Stimulated activated CD4-positive, alpha-beta T cell treated with anti-CD3 and anti-CD28 coated beads, Interleukin-12 subunit alpha, Interleukin-12 subunit beta, amount 100 ng/mL, for 24 hours (primary cell): ENCODE measurements at places on chromosomes 1 and 21.

DNA sequence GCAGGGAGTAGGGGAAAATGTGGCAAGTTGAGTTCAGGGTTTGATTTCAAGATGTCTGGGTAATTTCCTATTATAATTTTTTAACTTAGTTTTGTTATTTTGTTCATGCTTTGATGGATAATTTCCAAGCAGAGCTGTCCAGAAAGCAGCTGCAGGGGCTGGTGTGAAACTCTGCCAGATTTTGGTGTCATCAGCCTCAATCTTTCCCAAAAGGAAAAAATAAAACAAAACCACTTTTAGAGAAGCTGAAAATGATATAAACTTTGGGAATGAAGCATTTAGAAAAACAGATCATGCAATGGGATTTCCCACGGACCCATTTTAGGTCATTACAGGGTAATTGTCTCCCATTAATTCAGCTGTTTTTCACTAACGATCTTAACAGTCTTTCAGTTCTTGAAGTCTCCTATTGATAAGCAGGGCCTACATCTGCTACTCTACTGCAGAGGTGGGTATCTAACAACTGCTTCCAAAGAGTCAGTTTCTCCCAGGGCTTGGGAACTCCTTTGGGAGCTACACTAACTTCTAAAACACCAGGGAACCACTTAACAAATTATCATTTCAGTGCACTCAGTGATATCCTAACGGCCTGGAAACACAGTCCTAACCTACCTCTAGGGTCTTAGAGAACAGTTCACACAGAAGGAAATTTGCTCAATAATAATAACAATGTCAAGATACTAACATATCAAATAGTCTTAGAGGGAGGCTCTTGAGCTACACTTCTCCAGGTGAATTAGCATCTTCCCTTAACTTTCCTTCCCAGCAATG, 12.3 kb downstream of the ZNF436 start:
- DNase-seq, result no peak

GRCh38 chr1:159944623-159945455, 574 bp downstream of the IGSF9 start:
- DNase-seq, result no peak

GRCh38 chr1:17922833-17923232, 167.7 kb downstream of the ACTL8 start:
- DNase-seq, result no peak

DNA sequence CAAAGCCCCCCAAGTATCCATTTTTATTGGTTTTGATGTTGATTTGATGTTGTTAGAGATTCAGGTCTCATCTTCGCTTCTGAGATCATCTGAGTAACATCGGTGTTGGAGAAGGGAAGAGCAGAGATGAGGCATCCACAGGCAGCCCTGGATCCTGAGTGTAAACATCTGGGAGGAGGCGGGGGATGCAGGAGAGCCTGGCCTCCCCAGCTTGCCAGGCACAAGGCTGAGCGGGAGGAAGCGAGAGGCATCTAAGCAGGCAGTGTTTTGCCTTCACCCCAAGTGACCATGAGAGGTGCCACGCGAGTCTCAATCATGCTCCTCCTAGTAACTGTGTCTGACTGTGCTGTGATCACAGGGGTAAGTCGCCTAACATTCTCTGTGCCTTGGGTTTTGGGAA, at the start of gene PROK1:
Gene PROK1, plus strand, starts transcription at position 221 of the 400 bp plus-strand sequence. Its CDS starts 68 bp downstream, at position 289.
- no peak for DNase-seq

- no peak for DNase-seq
Observed at GRCh38 chr1:226629210-226629895, 80.8 kb downstream of the STUM start.

GRCh38 chr1:201419256-201419655, 2.3 kb downstream of the TNNI1 start:
- no peak for DNase-seq

GRCh38 chr1:153536012-153536670, 350 bp upstream of the S100A6 start:
- DNase-seq, result peak; percentile 69

DNA sequence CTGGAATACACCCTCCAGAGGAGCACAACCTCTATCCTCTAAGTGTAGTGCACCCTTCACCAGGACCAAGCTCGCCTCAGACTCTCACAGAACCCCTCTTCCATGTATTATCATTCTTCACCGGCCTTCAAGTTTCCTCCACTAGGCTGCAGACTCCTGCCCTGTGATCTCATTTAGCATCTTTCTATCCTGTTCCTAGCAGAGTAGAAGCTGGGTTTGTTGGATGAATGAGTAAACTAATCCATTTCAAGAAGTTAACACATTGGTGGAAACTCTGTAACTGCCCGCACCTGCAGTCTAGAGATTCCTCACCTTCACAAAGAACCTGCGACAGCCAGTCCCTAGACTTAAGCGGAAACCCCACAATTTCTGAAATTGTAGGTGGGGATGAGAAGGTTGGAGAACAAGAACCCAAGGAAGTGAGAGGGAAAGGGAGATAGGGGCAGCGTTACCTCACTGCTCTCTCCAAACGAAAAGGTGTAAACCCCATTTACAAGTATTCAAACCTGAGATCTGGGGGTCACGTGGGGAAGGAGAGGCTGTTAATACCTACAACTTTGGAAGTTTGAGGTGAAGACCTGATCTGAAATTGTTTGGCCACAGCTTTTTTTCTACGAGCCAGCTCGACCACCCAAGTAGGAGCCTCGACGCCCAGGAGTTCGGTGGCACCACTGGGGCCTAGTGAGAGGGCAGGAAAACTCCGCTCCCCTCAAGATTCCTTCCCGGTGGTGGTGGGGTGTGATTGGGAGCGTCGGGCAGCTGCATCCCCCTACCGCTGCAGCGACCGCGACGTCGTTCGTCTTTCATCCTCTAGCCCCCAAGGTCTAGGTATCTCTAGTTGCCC, 1.2 kb downstream of the PTPN14 start:
- DNase-seq, result no peak

- DNase-seq, result no peak
Observed at GRCh38 chr1:51072043-51072439, 30.0 kb upstream of the C1orf185 start.

DNA sequence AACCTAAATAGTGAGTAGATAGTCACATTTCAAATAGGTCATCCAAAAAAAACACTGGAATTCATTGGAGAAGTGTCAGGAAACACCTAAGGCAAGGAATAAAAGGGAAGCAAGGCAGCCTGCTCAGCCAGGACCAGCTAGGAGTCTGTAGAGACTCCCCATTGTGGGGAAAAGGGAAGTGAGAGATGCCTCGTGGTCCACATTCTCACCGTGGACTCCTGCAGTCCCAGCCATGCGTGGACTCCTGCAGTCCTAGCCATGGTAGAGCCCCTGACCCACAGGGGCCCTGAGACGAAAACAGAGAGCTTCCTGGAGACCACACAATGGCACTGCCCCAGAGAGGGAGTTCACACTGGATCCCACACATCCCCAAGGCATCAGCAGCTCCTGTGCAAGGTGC, 97.5 kb downstream of the LRIG2 start:
- DNase-seq, result no peak

DNA sequence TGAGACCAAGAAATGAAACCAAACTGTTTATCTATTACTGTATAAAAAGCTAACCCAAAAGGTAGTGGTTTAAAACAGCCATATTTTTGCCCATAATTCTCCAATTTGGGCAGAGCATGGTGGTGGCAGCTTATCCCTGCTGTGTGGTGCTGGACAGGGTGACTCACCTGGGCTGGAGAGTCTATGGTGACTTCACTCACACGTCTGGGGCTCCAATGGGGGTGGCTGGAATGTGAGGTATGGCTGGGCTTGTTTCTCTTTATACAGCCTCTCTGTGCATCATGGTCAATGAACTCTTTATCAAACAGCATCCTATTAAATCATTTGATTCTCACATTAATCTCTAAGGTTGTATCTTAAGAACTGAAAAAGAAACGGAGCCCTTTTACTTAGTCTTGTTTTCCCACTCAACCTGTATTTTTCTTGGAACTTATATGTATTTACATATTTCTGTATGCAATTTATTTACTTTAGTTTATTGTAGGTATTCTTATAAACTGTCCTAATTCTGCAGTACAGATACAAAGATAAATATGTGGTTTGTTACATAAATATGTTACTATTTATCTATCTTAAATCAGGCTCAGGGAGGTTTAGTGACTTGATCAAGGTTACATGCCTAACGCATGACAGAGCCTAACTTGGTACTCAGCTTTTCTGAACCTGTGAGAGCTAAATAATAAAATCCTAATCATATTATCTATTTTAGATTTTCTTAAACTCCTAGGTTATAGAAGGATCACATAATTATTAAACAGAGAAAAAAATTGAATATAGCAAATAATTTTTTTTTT, 37.5 kb upstream of the WLS start:
- no peak for DNase-seq

DNA sequence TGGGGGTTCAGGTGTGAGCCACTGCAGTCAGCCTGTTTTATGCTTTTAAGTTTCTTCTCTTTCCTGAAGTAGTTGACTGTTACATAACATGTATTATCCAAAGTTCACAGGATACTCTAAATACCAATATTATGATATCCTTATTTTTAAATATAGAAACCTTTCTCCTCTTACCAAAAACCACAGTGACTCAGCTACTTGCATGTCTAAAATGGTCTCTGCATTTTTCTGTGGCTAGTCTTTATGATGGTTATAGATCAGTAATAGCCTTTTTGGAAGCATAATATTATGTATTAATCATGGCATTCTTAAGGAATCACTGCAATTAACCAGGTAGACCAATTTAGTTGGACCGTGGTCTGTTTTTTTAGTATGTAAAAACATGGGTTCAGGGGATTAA, 210.8 kb upstream of the CACYBP start:
- no peak for DNase-seq
